ENCODE measurements at places on chromosomes 5 and 9.
A peak's percentile ranks its signal among the peaks of the same experiment; 100 is the strongest.

- no peak for DNase-seq
Observed at GRCh38 chr5:15757103-15757502, 257.1 kb downstream of the FBXL7 start.

- no peak for DNase-seq
Observed at GRCh38 chr5:134581241-134581981, 51.2 kb downstream of the SAR1B start.

DNA sequence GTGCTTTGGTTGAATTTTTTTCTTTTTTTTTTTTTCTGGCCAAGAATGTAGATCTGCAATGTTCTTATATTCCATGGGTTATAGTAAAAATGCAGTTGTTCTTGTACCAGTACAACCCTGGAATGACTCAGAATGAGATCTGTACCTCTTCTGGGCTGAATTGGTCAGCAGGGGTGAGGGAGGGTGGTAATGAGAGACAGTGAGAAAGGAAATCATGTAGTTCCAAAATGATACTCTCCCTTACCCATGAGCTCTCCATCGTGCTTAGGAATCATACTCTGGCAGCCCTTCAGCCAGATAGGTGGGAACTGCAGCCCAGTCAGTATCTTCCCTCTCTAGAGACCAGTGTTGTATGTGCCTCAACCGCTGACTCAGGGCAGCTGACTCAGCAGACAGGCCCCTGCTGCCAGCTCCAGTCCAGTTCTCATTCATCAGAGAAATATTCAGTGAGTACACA lies 2.1 kb upstream of the GLIS3 start:
- no peak for DNase-seq

GRCh38 chr9:19552282-19553105 lies 143.7 kb downstream of the ACER2 start:
- no peak for DNase-seq

- peak; percentile 59 for DNase-seq
Observed at GRCh38 chr5:127518319-127518621, 830 bp downstream of the PRRC1 start.

- DNase-seq: no peak
Observed at GRCh38 chr9:94719878-94720277, 6.6 kb upstream of the AOPEP start.

GRCh38 chr5:149745-150485 lies 41.4 kb upstream of the LRRC14B start:
- no peak for DNase-seq
